ENCODE measurements at places on chromosomes 3 and 15.

GRCh38 chr3:55416331-55416821 lies 70.7 kb downstream of the WNT5A start:
- peak; percentile 91 for DNase-seq

GRCh38 chr3:21909096-21909495 lies 158.1 kb upstream of the ZNF385D start:
- no peak for DNase-seq

DNA sequence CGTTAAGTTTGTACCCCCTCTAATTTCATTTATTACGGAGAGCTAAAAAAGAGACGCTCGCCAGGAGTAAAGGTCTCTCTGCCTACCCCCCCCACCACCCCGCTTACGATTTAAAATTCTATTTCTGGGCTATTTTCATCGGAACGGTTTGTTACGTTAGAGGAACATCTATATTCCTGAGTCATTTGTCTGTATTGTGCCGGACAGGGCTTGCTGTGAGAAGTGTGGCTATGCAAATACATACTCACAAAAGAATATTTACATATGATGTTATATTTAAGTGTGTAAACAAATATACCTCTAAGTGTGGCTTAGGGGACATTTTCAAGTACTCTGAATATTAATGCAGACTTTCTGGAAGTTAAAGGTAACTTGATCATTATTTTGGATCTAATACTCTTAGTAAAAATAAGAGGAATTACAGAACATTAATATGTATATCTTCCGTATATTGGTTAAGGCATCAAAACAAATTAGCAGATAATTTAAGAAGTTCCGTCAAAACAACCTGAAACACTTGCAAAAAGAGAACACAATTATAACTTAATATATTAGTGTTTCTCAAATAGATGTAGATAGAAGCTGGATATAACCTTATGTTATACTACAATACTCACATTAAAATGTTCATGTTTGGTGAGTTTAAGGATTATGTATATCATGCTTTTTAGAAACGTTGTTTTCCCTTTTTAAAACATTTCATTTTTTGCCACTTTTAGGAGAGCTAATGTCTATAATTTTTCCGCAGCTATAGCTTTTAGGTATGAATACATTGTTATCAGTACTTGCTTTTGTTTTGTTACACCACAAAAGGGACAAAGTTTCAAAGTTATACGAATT lies 1.6 kb upstream of the SHOX2 start:
- no peak for DNase-seq

GRCh38 chr15:63473749-63473998 lies 30.7 kb upstream of the USP3 start:
- DNase-seq = no peak

DNA sequence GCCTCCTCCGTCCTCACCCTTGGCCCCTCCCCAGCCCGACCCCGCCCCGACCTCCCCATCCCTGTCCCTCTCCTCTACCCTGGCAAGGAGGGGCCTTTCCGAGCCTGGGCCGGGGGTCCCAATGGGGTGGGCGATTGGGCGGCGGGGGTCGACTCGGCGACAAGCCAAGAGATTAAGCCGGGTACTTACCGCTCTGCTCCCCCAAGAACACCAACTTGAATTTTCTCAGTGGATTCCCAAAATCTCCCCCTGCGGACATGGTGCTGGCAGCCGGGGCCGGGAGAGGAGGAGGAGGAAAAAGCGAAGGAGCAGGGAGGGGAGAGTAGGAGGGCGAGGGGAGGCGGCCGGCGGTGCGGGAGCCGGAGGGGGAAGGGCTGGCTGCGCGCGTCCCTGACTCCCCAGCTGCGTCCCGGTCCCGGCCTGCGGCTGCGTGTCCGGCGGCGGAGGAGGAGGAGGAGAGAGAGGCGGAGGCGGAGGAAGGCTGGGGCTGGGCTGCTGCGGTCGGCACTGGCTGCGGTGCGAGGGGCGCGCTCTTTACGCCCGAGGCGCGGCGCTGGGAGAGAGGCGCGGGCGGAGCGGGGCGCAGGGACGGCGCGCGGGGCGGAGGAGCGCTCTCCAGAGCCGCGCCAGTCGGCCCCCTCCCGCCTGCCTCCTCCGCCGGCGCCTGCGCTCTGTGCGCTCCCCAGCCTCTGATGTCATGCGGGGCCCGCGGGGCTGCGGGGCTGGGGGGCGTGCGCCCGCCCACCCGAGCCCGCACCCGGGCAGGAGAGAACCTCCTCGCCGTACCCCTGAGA lies at the start of gene RAB6B:
RAB6B (minus strand) TSS at position 675 of the 794 bp plus-strand sequence; CDS start at position 259, 416 bp downstream.
- DNase-seq = peak; percentile 85

DNA sequence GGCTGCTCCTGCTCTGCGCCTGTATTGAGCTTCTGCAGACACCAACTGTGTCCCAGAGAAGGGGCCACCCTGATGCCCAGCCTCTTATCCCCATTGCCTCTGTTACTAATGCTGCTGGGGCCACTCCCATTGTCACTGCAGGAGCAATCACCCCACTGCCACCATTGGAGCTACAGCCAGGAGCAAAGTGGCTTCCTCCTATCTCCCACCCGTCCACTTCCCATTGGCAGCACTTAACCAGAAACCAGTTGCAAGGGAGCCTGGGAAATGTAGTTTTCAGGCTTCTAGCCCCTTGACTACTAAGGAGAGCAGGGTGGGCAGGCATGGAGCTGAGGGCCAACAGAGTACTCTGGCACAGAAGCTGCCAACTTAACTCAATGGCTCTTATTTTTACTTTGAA lies 55.9 kb upstream of the KLF13 start:
- no peak for DNase-seq

GRCh38 chr3:56923526-56924224 lies 121.9 kb upstream of the ARHGEF3 start:
- peak; percentile 21 for DNase-seq

GRCh38 chr3:187286467-187287059 lies 5.0 kb downstream of the MASP1 start:
- peak; percentile 67 for DNase-seq

DNA sequence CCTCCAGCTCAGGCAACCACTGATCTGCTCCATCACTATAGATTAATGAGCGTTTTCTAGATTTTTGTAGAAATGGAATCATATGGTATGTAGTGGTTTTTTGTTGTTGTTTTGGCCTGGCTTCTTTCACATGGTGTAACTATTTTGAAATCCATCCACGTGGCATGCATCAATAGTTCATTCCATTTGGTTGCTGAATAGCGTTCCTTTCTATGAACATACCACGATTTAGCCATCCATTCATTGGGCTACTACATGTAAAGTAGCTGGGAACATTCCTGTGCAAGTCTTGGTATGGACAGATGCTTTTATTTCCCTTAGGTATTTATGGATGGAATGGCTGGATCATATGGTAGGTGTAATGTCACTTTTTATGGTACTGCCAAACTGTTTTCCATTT lies 10.7 kb upstream of the CHSY1 start:
- DNase-seq = peak; percentile 38

DNA sequence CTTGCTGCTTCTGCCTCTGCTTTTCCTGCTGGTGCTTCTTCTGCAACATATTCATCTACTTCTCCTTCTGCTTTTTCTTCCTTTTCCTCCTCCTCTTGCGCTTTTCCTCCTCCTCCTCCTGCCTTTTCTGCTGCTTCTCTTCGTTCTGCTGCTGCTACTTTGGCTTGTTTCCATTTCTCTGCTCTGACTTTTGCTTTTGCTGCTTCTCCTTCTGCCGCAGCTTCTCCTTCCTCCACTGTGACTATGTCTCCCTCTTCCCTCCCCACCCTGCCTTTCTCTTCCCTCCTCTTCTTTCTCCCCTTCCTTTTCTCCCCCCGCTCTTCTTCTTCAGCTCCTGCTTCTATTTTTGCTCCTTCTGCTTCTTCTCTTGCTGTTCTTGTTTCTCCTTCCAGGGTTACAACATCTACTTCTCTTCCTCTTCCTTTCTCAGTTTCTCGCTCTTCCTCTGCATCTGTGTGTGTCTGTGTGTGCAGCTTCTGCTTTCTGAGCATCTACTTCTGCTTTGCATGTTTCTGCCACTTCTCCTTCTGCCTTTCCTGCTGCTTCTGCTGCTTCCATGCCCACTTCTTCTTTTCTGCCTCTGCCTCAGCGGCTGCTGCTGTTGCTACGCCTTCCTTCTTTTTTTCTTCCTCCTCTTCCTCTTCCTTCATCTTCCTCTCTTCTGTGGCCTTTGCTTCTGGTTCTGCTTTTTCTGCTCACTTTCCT lies 51.4 kb downstream of the FAM43A start:
- DNase-seq = no peak

- DNase-seq = peak; percentile 35
These were observed 212.4 kb downstream of the OPA1 start for GRCh38 chr3:193805448-193805847.

- DNase-seq = no peak
These were observed 242.3 kb upstream of the ICE2 start for GRCh38 chr15:60721257-60721626.

GRCh38 chr3:99410789-99411311 lies 227.5 kb upstream of the COL8A1 start:
- DNase-seq = peak; percentile 77

DNA sequence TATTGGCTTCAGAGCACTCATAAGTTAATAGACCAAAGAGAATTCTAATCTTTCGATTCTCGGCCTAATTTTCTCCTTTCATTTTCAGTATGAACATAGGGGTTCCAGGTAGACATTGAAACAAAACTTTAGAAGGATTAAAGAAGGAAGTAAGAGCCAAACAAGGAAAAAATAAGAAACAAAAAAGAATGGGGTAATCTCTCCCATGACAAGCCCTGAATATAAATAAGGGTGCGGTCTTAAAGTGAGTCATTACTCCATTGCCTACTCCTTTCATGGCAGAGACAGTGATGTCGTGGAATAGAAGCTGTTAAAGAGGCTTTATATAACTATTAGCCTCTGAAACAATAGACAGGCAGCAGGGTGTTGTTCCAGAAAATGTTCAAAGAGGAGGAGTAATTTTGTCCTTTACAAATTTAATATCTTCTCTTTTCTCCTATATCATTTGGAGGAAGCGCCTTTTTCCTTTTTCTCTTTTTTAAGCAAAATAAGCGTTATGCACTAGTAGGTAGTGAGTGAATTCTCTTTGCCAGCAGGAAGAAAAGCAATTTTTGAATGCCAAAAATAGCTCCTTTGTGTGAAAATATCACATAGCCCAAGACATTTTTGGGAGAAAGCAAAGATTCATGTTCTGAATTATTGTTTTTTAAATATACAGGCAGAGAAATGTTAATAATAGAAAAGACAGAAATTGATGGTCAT lies 607.9 kb upstream of the KCNMB2 start:
- peak; percentile 25 for DNase-seq

- no peak for DNase-seq
These were observed 24.7 kb upstream of the ZBED2 start for GRCh38 chr3:111619833-111620232.
